ENCODE measurements at places on chromosomes 4 and X.

DNA sequence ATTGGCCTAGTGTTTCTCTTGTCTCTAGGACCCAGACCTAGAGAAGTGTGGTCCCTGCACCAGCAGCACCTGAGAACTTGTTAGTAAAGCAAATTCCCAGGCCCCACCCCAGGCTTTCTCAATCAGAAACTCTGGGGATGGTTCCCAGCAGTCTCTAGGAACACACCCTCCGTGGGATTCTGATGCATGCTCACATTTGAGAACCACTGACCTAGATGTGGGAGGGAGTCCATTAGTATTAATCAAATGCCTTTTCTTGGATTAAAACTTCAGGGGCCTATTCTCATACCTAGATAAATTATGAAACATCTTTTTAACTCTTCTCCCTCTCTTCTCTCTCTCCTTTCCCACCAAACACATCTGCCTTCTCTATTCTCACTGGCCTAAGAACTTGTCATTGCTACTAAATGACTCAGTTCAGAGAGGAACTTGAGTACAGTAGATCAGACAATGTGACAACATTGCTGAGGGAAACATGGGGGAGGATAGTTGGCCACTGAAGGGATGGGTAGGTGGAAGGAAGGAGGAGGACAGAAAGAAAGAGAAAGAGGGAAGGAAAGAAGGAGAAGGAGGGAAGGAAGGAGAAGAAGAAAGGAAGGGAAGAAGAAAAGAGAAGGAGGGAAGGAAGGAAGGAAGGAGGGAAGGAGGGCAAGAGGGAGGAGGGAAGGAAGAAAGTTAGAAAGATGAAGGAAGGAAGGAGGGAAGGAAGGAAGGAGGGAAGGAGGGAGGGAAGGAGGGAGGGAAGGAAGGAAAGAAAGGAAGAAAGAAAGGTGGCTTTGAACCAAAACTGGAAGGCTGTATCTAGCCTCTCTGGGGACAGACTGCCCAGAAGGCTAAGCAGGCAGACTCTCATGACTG lies 132.7 kb upstream of the MAP3K15 start:
- no peak for DNase-seq

- no peak for DNase-seq
Observed at GRCh38 chr4:94571298-94571697, 119.6 kb downstream of the PDLIM5 start.

- no peak for DNase-seq
Observed at GRCh38 chrX:48713847-48714246, 17.3 kb downstream of the SUV39H1 start.

- no peak for DNase-seq
Observed at GRCh38 chr4:138609943-138610350, 367.8 kb upstream of the SLC7A11 start.

GRCh38 chrX:143701460-143701859 lies 19.1 kb downstream of the SPANXN2 start:
- no peak for DNase-seq

GRCh38 chrX:132708529-132708928 lies 219.7 kb upstream of the MBNL3 start:
- no peak for DNase-seq

DNA sequence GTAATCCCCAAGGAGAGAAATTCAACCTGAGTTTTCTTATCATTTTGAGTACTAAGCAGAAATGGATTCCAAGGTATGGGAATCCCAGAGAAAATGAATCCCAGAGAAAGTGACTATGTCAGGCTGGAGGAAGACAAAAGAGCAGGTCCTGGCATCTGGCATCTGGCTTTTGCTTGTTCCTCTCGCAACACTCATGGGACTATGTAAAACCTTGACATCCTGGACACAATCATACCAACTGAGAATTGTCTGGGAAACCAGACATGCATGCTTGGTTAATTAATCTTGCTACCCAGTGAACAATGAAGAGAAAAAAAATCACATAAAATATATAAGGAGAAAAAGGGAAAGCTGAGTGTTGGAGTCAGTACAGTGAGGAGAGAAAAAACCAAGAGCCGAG lies 12.9 kb downstream of the DCAF8L1 start:
- DNase-seq: no peak

DNA sequence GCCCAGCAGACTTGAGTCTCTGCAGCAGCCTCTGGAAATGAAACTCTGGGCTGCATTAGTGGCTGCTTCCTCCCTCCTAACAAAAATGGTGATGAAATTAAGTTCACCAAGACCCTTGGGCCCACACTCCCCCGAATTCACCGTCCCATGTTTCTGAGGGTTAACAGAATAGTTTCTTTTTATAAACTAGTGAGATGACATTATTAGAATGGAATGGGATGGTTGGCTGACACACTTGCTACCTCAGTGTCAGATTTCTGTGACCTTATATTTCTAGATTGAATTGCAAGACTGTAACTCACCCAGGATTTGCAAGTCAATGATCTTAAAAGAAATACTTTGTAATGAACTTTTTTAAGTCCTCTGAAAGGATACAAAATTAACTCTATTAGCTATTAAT lies 127.1 kb downstream of the SHROOM3 start:
- DNase-seq: no peak

- peak; percentile 67 for DNase-seq
Observed at GRCh38 chr4:181688432-181688831, 554.8 kb upstream of the TENM3 start.

DNA sequence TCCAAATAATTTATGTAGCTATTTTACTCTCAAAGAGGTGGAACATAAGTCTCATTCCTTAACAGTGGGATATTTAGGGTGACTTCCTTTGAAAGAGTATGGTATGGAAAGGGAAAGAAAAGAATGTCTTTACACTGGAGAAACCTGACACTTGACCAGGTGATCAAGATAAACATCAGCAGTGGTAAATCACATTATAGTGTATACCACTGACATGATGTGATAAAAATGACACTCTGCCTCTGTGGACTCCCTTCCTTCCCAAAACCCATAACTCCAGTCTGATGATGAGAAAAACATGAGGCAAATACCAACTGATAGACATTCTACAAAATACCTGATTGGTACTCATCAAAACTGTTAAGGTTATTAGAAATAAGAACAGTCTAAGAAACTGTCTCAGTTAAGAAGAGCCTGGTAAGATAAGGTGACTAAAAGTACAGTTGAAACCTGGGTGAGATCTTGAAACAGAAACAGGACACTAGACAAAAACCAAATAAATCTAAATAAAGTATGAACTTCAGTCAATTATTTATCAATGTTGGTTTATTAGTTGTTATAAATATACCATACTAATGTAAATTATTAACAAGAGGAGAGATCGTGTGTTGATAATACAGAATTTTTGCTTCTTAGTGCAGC lies 144.2 kb upstream of the PCDH18 start:
- no peak for DNase-seq

- no peak for DNase-seq
Observed at GRCh38 chr4:82433791-82434190, 3.4 kb downstream of the ENOPH1 start.

DNA sequence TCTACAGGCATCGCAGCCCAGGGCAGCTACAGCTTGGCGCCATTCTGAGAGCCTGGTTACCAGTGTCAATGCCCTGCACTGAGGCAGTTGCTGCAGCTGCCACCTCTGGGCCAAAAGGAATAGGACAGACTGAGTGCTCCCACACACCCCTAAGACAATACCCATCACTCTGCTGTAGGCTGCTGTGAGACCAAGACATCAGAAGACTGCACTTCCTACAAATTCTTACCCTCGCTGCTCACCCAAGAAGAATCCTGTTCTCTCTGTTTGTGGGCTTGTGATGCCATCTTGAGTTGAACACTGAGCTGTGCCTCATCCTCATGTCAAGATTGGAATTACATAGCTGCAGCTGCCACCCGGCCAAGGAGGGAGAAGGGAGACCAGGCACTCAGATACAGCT lies 1847.0 kb upstream of the PCDH10 start:
- DNase-seq: no peak

GRCh38 chr4:168907119-168907698 lies 102.8 kb downstream of the CBR4 start:
- no peak for DNase-seq

- no peak for DNase-seq
Observed at GRCh38 chr4:61375301-61375700, 175.2 kb downstream of the ADGRL3 start.

DNA sequence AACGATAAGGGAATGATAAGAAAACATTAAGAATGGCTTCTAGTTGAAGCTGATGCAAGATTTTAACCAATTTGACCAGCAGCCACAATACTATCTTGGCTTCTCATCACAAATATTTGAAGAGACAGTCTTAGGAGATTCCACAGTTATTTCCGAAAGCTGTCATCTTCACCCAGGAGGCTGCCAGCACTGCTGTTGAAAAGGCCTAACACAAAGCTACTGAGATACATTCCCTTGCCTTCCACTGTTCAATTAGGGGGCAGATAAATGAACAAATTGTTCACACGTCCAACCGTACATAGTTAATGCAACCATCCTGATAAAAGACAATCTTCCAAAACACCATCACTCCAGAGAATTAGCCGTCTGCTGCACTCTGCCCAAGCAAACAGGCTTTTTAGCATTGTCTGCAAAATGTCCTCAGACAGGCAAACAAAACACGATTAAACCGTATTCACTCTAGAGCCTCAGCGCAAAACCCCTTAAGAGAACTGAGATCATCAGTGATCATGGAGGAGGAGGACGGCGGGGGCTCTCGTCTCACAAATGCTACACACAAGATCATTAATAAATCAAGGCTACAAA lies 189.8 kb upstream of the PSAPL1 start:
- DNase-seq: no peak

DNA sequence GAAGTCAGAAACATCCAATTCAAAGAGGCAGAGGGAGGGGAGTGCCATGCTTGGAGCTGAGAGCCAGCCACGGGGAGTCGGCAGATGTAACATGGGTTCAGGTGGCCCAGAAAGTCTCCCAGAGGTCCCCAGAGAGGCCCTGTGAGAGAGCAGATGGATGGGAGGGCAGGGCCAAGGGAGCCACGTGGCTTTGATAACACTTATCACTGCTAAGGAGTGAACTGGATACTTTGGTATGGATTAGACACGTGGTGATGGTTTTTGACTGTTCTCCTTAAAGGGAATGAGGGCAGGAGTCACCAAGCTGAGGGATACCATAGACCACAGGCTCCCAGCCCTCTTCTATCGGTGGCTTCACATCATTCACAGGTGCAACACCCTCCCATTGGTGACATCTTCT lies 13.7 kb downstream of the CCKAR start:
- no peak for DNase-seq

- peak; percentile 80 for DNase-seq
Observed at GRCh38 chr4:151014521-151015458, at the start of gene LRBA. TSS of gene LRBA (minus strand) at chr4:151015284. CDS start at chr4:151014642, 642 bp downstream.

DNA sequence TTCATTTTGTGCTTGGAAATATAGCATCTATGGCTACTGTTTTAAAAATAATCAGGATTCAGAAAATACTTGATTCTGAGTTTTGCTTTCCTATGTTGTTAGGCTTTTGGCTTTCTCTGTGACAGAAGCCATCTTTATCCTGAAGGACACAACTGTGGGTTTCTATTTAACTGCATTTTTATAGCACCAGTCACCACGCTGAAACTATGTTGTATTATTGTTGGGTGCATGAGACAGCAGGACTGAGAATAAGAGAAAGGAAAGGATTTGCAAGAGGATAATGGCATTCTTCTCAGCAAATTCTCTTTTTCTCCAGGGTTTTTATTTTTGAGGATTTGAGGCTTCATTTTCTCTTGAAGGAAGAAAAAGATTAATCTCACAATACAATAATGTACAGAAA lies 10.1 kb upstream of the NEUROG2 start:
- DNase-seq: no peak

GRCh38 chr4:81757691-81758090 lies 286.0 kb upstream of the RASGEF1B start:
- peak; percentile 84 for DNase-seq

GRCh38 chr4:41509451-41509866 lies 28.5 kb upstream of the LIMCH1 start:
- DNase-seq: no peak

Measured in DMS153 (cell line).